GM12878 (cell line): ENCODE measurements at places on chromosomes 12 and 14. TPM values are rescaled to one million over a fixed set of nuclear protein-coding genes. Genes with fewer than 3 reads are reported as not detected.

GRCh38 chr12:68240975-68241374 lies 12.4 kb downstream of the IL22 start:
- H3K4me3 ChIP-seq: no peak overlapping the region
- H3K27me3 ChIP-seq: no peaks in the 10 kb centered on the region
- H3K36me3 ChIP-seq: no peaks in the 10 kb centered on the region
- peaks cover 34% of the 10 kb centered on the region for H3K4me1 ChIP-seq
- peak overlapping the region; percentile 72 for H3K27ac ChIP-seq

ACSM4 gene
- not detected in 2 replicates for total RNA-seq

- no peak overlapping the region for H3K4me3 ChIP-seq
- no peaks in the 10 kb centered on the region for H3K36me3 ChIP-seq
- H3K27me3 ChIP-seq: no peaks in the 10 kb centered on the region
- no peaks in the 10 kb centered on the region for H3K4me1 ChIP-seq
- H3K27ac ChIP-seq: no peak overlapping the region
These were observed 371.8 kb downstream of the ADAMTS20 start for GRCh38 chr12:43180242-43180641.

DNA sequence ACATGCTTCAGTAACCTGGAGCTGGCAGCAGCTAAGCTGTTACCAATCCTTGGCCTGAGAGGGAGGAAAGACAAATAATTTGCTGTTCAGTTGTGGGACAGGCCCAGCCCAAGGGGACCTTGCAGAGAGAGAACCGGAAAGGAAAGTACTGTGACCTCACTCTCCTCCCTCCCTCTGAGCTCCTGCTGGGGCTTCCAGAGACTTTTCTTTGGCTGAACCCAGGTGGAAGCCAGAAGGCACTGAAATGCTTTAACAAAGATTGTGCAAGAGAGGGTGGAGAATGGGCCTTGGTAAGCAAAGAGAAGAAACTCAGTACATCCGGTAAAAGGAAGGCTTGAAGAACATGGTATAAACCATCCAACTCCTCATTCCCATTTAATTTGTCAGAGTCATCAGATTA lies 457.1 kb downstream of the GLT1D1 start:
- H3K36me3 ChIP-seq: no peaks in the 10 kb centered on the region
- no peaks in the 10 kb centered on the region for H3K27me3 ChIP-seq
- H3K27ac ChIP-seq: no peak overlapping the region
- no peaks in the 10 kb centered on the region for H3K4me1 ChIP-seq
- DNase-seq: no peak

- H3K4me1 ChIP-seq: no peaks in the 10 kb centered on the region
- no peak overlapping the region for H3K4me3 ChIP-seq
- DNase-seq: no peak
- H3K27me3 ChIP-seq: no peaks in the 10 kb centered on the region
- no peaks in the 10 kb centered on the region for H3K36me3 ChIP-seq
- no peak overlapping the region for H3K27ac ChIP-seq
These were observed 36.0 kb upstream of the TRHDE start for GRCh38 chr12:72236071-72236705.
